ENCODE measurements at places on chromosomes 7 and 10.

DNA sequence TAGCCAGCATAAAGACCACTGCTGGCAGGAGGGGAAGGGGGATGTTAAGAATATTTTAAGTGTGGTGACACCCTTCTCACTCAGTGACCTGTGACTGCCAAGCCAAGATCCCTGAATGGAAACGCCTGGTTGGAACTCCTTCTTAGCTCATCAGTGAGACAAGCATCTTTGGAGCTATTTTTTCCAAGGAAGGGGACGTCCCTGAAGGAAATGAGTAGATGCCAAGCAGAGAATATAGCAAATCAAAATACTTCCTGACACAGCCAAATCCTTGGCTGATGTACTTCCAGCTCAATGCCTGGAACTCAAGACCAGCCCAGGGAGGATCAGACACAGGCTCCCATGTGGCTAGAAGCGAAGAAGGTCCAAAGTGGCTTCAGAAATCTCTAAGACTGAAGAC is 82.2 kb downstream of the SORBS1 start:
- no peak for DNase-seq

DNA sequence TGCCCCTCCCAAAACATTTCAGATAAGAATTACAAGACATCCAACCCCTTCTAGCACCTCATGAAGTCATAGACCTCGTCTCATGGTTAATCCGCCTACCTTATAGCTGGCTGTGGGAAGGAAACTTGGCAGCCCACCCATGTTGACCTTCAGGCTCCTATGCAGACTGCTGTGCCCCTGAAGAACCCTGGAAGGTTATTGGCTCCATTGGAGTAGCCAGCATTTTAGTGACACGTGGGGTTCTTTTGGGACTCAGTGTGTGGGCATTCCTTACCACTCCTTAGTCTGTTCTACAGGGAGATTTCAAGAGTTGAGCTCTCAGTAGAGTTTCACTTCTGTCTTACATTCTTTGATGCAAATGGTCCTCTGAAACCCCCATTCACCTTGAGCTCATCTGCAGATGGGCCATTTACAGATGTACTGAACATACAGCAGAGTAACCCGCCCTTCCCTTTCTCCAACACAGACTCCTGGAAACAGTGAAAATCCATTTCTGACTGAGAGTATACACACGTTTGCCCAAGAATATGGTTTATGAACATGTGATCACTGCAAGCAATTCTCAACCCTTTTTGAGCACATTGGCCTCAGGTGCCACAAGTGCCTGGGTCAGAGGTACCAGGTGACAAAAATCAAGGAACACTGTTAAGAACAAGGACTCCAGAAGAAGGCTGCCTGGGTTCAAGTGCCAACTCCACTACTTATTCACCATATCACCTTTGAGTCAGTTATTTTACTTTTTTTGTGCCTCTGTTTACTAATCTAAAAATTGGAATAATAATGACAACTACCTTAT is 54.0 kb upstream of the HECW1 start:
- no peak for DNase-seq

DNA sequence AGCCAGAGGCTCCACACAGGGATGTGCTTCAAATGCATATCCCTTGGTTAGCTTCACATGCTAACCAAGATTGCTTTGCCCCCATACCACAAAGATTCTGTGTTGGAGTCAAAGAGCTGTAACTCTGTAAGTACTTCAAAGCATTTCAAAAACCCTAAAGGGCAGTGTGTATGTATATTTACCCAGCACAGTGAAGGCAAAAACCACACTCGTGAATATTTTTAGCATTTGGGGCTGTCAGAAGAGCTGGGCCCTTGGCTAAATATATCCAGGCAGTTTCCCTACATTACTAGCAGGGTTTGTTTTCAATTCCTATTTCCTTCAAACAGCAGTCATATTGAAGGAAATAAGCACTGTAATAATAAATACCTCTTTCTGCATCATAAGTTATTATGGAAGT is 84.2 kb upstream of the STEAP1B start:
- no peak for DNase-seq

GRCh38 chr7:18505870-18506460 is 10.4 kb downstream of the HDAC9 start:
- DNase-seq, result no peak

DNA sequence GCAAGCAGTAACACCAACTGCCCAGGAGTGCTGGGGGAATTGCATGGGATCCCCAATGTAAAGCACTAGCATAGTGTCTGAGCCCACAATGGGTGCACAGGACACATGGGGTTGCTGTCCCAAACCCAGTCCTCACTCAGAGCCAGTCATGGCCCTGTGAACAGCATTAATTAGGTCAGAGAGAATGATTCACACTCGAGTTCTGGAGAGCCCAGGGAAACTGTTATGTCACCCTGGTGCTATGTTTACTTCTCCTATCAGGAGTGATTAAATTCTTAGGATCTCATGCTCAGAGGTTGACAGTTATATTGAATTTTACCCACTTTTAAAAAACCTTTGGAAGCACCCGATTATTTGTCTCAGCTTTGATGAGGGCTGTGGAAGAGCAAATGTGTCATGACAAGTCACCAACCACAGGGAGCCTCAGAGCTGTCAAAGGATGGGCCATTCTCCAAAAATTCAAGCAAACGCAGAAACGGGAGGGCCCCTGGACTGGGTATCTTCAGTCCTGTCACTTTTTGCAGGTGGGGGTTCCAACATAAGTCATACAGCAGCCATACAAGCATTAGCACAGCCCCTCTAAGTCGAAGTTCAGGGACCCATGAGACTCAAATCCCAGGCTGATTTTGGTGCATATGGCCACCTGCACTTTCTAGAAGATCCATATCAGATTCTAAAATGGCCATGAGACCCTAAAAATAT is 1.3 kb upstream of the RASSF4 start:
- DNase-seq, result no peak

DNA sequence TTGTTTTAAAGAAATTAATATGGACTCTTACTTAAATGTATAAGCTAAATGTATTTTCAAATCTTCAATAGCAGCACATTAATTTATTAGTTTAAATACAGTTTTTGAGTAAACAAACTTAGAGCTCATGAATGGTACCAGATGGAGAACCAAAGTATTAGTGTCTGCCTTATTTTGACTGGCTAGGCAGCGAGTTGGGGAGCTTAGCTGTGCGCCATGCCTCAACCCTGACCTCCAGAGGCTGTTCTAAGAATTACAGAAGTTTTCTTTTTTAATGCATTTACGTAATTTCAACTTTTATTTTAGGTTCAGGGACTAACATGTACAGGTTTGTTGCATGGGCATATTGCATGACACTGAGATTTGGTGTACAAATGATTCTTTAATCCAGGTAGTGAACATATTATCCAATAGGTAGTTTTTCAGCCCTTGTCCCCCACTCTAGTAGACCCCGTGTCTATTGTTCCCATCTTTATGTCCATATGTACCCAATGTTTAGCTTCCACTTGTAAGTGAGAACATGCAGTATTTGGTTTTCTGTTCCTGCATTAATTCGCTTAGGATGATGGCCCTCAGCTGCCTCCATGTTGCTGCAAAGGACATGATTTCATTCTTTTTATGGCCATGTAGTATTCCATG is 166.8 kb downstream of the IQUB start:
- DNase-seq, result no peak

GRCh38 chr10:24889639-24890038 is 62.8 kb downstream of the PRTFDC1 start:
- DNase-seq, result no peak

GRCh38 chr7:130940907-130941306 is 206.9 kb upstream of the KLF14 start:
- no peak for DNase-seq

DNA sequence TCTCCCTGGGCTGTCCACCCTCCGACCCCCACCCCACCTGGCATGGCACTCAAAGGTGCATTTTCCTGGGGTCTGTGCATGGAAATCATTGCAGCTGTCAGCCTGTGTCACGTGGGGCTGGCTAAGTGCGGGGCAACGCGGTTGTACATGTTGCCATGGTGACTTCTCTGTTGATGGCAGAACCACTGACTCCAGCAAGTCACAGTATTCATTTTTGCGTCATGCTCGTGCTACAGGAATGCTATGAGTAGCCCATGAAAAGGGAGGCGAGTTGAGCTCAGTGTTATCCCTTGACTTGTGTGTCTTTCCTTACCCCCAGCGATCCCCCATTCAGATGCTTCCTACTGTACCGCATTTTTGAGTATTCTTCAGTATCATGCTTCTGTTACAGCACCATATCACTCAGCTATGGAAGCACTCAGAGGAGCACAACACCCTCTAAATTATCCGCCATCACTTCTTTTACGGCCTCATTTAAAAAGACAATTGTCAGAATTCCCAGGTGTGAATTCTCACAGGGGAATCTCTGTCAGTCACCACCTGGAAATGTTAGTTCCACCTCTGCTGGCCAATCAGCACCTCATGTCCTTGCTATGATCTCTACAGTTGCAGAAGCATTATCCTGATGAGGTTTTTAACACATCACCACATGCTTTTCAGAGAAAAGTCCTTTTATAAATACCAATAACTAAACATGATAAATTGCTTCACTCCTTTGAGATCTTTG is 194.4 kb upstream of the C7orf33 start:
- no peak for DNase-seq

DNA sequence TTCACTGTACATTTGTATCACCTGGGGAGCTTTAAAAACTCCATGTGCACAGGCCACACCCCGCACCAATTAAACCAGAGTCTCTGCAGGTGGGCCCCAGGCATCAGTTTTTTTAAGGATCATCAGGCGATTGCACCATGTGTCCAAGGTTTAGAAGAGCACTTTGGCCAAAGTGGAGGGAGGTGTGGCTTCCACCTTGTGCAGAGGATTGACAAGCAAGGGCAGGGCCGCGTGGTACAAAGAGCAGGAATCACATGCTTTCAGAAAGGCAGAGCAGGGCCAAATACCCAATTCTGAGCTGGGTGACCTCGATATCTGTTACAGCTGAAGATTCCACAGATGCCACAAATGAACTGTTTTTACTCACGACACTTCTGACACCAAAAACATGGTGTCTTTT is 52.4 kb downstream of the NOC3L start:
- no peak for DNase-seq

- no peak for DNase-seq
These were observed 673.9 kb upstream of the ANKRD30A start for GRCh38 chr10:36451391-36451970.

DNA sequence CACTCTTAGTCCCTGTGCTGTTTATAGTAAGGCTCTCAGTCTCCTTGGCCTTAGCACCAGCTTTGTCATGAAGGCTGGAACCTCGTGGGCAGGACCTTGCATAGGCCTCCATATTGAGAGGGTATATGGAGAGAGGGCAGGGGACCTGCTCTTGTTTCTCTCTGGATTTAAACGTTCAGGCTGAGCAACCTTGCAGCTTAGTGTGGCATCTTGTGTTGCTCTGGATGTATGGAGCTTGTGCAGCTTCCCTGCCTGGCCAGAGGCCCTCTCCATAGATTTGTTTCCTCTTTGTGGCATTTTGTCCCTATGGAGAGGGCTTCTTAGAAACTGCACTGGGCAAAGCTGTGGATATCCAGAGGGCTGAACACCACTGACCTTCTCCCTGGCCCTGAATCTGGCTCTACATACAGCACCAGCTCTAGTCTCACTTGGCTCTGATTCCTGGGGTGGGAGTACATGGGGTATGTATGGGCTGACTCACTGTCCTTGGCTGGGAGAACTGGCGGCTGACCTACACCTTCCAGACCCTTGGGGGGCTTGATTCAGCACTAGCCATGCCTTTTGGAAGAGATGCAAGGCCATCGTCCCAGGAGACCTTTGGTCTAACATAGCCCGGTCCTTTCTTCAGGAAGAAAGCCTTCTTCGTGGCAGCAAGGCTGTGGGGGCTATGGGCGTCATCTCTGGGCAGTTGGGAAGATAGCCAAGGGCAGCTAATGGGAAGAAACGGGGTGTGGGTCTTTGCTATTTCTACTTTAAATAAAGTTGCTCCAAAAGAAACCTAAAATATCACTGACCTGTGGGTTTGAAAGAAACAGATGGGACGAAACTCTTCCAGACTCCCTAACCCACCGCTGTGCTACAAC is 30.5 kb downstream of the ITPRIP start:
- DNase-seq, result no peak

GRCh38 chr7:46150202-46150601 is 229.1 kb upstream of the IGFBP3 start:
- DNase-seq, result no peak

- DNase-seq, result peak; percentile 8
These were observed 44.0 kb downstream of the IMMP2L start for GRCh38 chr7:111518264-111518663.

- no peak for DNase-seq
These were observed 258.9 kb upstream of the NPY start for GRCh38 chr7:24025094-24025493.

DNA sequence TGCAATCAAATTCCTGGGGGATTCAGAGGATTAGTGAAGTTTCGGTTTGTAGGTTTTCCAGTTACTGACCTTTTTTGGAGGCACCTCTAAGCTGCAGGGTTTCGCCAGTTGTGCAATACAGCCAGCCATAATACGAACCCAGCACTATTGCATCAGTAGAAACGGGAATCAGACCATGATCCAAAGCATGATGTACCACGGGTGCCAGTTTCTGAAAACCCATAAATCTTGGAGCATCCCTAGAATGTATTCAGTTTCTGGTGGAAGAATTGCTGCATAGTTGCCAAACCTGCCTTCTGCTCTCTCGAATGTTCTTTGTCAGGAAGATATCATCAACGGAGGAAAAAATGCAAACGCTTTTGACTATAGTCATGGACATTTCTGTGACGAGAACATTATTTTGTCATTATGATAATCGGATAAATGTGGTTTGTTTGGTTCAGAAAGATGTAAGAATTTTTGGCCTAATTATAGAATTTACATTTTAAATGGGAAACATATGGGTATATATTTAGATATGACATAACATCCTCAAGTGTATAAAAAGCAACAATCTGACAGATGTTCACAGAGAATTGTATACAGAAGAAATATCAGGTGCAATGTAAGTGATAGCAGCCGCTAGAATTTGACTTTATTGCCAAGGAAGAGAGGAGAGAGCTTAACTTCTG is 186.2 kb upstream of the PRKCQ start:
- DNase-seq, result no peak

DNA sequence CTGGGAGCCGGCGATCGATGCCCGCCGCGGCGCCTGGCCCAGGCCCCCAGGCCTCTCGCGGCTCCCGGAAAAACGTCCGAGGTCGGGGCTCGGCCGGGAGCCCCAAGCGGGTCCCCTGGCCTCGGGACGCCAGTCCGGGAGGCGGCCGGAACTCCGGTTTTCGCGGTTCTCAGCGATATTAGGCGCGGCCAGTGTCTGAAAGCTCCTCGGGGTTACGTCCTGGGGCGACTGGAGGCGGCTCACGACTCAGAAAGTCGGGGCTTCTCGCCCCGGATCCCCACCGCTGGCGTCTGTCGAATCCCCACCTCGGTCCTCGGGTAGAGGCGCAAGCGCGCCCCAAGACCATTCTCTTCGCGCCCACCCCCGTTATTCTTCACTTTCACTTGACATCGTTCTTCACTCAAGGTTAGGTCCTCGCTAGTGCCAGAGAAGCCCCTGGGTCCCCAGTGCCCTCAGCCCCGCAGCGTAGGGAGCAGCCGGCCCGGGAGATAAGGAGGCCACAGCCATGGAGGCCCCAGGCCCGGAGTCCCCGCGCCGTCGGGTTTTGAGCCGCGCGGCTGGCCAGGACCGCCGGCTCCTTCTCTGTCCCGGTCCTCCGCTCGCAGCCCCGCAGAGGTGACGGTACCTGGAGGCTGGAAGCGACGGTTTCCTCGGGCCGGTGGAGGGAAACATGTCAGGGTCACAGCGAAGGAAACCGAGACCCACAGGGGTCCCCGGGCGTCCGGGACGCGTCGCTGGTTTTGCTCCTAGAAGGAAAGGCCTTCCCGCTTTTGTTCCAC is 35.2 kb upstream of the EBLN1 start:
- DNase-seq, result peak; percentile 58
